Right ventricle myocardium superior (tissue), 1 donor: ENCODE measurements at places on chromosomes 5 and 9.
A peak's percentile ranks its signal among the peaks of the same experiment; 100 is the strongest.

DNA sequence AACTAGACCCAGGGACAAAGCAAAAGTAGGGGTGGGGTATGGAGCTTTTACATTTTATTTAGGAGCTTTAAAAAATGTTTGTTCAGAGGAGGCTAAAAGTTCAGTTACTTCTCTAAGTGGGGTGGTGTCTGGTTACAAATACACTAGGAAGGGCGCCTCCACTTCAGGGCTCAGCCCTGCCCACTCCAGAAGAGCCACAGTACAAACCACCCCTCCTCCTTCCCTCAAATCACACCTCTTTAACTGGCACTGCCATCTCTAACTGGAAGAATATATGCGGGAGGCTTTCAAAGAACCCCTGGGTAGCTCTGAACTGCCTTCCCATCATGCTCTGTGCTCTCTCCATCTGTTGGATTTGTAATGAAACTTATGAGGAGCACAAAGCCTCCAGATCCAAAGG lies 98.8 kb upstream of the NFIB start:
- no peak for DNase-seq

DNA sequence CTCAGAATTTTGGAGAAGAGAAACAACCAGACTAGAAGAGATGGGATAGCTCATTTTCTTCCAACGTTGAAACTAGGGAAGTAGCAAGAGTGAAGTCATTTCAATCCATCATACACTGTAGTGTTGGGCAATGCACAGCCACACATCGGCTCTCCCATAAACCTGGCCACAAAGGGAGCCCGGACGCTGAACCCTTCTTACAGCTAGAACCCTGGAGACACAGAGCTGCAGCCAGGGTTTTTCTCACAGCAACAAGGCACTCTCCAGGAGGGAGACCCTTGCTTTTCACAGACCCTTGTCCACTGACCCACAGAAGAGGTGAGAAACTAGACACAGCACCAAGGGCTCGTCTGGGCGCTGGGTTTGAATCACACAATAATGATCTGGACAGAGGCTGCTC lies 101.4 kb upstream of the FSTL4 start:
- DNase-seq = no peak

GRCh38 chr5:174596429-174596828 lies 128.0 kb upstream of the MSX2 start:
- no peak for DNase-seq

- DNase-seq = peak; percentile 68
Observed at GRCh38 chr5:56123531-56124243, 109.4 kb downstream of the ANKRD55 start.

DNA sequence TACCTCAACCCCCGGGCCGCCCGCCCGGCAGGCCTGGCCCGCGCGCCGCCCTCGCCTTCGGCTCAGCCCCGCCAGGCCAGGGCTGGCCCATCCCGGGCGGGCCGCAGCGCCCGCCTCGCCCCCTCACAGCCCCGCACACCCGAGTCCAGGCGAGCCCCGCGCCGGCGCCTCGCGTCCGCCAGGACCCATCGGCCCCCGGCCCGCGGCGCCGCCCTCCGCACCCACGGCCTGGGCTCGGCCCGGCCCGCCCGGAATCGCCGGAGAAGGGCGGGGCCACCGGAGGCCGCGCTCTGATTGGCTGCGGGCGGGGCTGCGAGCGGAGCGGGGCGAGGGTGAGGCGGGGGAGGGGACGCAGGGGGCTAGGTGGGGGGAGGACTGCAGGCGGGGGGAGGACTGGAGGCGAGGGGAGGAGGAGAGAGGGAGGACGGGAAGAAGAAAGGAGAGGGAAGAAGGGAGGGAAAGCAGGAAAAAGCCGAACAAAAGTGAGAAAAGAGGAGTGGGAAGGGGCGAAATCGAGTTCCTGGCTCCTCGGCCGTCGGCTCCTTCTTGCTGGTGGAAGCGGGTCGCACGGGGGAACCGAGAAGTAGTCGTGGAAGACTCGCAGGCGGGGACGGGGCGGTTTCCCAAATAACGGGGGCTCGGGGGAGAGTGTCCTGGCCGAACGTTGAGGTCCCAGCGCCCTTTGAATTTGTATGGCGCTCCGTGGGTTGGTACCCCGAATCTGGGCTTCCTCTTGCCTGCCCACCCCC lies 472 bp upstream of the UBTD2 start:
- DNase-seq = peak; percentile 90

DNA sequence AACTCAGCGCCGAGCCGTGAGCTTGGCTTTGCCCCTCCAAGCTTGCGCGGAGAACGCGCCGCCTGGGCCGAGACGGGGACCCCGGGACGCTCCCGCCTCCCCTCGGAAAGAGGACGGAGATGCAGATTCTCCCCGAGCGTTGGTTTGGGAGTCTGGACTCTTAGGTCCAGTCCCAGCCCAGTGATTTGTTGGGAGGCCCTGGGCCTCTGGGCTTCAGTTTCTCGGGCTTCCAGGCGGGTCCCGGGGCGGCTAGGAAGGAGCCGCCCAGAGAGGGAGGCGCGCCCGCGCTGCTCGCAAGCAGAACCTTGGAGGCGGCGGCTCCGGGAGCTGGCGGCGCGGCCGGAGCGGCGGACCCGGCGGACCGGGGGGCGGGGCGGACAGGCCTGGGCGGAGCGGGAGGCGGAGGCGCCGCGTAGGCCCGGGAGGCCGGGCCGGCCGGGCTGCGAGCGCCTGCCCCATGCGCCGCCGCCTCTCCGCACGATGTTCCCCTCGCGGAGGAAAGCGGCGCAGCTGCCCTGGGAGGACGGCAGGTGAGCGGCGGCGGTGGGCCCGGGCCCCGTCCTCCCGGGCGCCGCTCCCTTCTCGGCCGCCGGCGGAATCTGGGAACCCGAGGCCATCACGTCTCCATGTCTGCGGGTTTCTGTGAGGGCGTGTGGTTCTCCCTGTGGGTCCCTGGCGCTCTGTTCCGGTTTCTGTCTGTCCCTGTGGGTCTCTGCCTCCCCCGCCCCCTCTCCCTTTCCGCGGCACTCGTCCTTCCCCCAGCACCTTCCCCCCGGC lies at the start of gene B4GALT7:
Gene B4GALT7, plus strand, starts transcription at position 402 of the 777 bp plus-strand sequence. Its CDS starts 79 bp downstream, at position 481.
- DNase-seq = peak; percentile 92

DNA sequence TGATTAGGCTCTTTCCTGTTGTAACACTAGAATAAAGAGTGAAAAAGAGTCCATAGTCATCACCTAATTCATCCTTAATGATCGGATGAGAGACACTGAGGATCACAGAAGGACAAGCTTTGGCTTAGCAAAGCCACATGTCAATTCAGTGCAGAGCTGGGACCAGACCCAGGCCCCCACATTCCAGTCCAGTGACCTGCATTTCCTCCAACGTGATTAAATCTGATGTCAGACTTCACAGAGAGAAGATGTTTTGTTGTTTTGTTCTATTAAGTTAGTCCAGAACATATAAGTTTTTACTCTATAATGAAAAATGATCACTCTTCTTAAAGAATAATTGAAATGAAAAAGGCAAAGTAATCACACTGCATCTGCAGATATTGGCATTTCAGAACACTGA lies 377.9 kb upstream of the PAPPA start:
- no peak for DNase-seq
